ENCODE measurements at places on chromosomes 2 and 18.

GRCh38 chr2:144426981-144427479 is 92.9 kb downstream of the ZEB2 start:
- DNase-seq, result no peak

DNA sequence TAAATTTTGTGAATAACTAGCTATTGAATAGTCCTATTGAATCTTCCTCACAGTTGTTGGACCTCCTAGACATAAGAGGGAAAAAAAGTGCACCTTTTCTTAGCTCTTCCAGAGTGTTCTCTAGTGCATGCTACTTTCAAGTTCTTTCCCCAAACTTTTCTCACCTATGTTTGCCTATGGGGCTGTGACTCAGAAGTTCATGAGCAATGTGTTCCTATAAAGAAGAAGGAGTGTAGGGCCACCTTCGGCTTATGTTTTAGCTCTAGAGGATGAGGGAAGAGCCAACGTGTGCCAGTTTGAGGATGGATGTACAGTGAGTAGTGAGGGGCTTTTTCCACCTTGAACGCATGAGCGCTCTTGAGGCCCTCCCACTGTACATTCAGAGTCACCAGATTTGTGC is 27.0 kb upstream of the HNMT start:
- DNase-seq, result no peak

DNA sequence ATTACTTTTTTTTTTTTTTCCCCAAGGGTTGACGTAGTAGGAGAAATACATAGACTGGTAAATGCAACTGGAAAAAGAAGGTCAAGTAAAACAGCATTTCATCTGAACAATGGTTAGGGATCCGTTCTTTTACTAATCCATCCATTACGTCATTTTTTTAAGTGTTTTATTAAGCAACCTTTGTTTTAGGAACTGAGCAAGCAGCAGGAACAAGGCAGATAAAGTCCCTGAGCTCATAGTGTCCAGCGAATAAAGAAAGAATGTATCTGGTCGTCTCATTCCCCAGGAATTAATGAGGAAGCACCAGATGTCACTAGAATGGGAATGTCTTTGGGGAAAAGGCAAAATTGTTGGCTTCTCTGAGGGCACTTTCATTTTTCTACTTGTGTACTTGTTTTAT is 842.4 kb downstream of the TDRD15 start:
- no peak for DNase-seq

GRCh38 chr2:1618191-1618961 is 125.9 kb downstream of the PXDN start:
- no peak for DNase-seq

- no peak for DNase-seq
Measured at GRCh38 chr18:55845221-55845620, 257.2 kb upstream of the TCF4 start.

- no peak for DNase-seq
Measured at GRCh38 chr2:163135256-163135655, 296.7 kb upstream of the KCNH7 start.

- DNase-seq, result no peak
Measured at GRCh38 chr2:218570850-218571249, 2.2 kb downstream of the CNOT9 start.

DNA sequence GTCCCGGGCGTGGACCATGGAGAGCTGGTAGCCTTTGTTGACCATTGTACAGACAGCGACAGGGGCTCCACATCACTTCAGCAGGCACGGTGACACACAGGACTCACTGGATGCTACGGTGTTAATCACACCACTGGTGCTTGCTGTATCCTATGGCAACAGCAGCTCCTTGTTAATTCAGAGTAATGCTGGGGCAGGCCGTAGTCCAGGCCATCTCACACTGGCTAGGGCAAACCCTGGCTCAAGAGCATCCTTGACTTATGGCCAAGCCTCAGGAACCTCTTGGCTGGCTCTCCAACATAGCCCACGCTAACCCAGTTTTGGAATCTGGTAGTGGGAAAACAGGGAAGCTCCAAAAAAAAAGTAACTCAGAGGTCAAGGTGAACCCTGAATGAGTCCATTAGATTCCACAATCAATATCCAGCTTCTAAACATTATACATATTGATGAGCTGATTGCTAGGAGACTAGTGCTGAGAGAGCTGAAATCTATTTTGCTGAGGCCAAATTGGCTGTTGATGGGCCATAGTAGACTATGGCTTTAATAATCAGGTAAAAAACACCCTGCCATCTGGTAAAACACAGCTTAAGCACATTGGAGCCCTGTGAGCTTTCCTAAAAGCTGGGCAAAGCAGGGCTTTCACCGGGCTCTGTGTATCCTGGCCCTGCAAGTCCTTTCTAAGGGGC is 253.6 kb downstream of the PRKCE start:
- DNase-seq, result no peak

DNA sequence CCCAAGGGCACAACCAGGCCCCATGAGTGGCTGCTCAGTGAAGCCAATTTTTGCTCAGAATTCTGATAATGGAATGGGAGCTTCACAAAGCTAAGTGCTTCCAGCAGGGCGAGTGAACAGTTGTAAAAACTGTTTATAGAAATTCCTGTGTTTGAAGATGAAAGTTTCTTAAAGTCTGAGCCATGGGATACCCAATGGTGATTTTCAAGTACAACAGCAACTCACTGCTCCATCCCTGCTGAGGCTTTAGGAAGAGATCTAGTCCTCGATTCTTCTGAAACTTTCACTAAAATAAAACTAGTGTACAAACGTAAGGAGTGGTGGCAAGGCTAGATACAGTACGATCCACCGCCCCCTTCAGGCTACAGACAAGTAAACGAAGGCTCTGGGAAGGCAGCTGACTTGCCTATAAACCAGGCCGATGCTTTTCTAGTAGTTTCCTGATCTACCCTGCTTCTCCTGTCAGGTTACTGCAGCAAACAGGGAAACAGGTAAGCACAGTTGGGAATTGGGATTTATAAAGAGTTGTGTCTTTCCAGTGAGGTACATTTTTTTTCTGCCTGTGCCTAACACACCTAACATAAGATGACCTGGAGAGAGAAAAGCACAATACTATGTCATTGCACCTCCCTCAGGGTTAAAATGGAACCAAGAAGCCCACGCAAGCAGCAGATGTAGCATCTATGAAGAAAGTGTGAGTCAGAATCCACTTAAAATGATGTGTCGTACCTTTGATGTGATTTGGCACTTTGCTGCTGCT is 108.7 kb downstream of the UXS1 start:
- DNase-seq, result no peak

Measured in NCI-H2029 treated with DMSO at 0.1 percent for 48 hours (cell line).